ENCODE measurements at places on chromosomes 2 and 18.

- H3K36me3 ChIP-seq = no peaks in the 10 kb centered on the region
- H3K27me3 ChIP-seq = peaks cover 2% of the 10 kb centered on the region
- peaks cover 7% of the 10 kb centered on the region for H3K4me1 ChIP-seq
- H3K4me3 ChIP-seq = no peak overlapping the region
Observed at GRCh38 chr2:172929644-172930043, 146.0 kb upstream of the MAP3K20 start.

GRCh38 chr2:64203858-64204632 lies 59.8 kb upstream of the PELI1 start:
- peak; percentile 66 for DNase-seq
- H3K4me3 ChIP-seq = peak overlapping the region; percentile 27
- H3K36me3 ChIP-seq = no peaks in the 10 kb centered on the region
- peak overlapping the region; percentile 21 for H3K27ac ChIP-seq
- peaks cover 10% of the 10 kb centered on the region for H3K4me1 ChIP-seq

GRCh38 chr2:71609029-71609428 lies 155.7 kb downstream of the DYSF start:
- no peak overlapping the region for H3K4me3 ChIP-seq
- no peaks in the 10 kb centered on the region for H3K27me3 ChIP-seq
- H3K36me3 ChIP-seq = no peaks in the 10 kb centered on the region
- peaks cover 21% of the 10 kb centered on the region for H3K4me1 ChIP-seq
- DNase-seq = peak; percentile 68
- H3K27ac ChIP-seq = no peak overlapping the region

DNA sequence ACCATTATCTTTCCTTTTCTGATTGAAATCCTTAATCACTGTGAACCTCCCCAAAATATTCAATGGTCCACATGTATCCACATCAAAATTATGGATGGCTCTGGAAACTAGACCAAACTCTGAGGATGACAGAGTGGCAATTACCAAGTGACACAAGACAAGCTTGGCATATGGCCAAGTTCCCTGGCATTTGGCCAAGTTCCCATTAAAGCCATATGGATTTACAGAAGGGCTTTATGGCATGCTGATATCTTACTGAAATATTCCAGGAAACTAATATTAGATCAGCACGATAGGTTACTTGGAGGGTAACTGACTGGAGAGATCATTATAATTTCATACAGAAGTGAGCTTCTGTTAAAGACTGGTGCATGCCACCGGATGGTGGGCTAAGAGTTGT lies 21.9 kb upstream of the CERS6 start:
- H3K4me3 ChIP-seq = no peak overlapping the region
- no peaks in the 10 kb centered on the region for H3K36me3 ChIP-seq
- H3K27me3 ChIP-seq = no peaks in the 10 kb centered on the region
- no peak overlapping the region for H3K27ac ChIP-seq

DNA sequence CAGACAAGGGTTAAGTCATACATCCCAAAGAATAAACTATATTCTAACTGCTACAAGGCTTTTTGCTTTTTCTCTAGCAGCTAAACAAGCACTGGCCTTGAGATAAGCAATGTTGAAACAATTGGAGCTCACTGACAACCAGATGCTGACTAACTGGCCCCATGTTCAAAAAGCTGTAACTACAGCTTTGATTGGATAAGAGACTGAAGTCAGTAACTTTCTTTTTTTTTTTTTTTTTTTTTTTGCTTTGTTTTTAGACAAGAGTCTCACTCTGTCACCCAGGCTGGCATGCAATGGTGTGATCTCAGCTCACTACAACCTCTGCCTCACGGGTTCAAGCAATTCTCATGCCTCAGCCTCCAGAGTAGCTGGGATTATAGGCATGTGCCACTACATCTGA lies 45.4 kb upstream of the TMEM163 start:
- no peak overlapping the region for H3K27ac ChIP-seq
- no peaks in the 10 kb centered on the region for H3K27me3 ChIP-seq
- H3K36me3 ChIP-seq = no peaks in the 10 kb centered on the region
- DNase-seq = no peak
- no peak overlapping the region for H3K4me3 ChIP-seq

DNA sequence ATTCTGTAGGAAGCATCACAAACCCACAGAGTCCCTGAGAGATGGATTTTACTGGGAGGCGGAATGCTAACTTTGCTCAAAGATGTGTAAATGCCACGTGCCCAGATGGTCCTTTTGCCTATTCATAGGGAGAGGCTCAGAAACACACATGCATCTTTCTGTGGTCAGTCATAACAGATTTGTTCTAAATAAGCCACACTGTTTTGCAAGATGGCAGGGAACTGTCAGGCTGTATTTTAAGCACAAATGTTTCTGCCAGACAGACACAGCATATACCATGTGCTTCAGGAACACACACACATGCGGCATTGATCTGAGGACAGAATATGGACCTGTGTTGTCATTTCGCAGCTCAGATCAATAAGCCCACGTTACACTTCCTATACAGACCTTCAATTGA lies 312.0 kb downstream of the GPD2 start:
- H3K4me1 ChIP-seq = no peaks in the 10 kb centered on the region
- DNase-seq = no peak
- H3K27ac ChIP-seq = no peak overlapping the region
- H3K36me3 ChIP-seq = no peaks in the 10 kb centered on the region

DNA sequence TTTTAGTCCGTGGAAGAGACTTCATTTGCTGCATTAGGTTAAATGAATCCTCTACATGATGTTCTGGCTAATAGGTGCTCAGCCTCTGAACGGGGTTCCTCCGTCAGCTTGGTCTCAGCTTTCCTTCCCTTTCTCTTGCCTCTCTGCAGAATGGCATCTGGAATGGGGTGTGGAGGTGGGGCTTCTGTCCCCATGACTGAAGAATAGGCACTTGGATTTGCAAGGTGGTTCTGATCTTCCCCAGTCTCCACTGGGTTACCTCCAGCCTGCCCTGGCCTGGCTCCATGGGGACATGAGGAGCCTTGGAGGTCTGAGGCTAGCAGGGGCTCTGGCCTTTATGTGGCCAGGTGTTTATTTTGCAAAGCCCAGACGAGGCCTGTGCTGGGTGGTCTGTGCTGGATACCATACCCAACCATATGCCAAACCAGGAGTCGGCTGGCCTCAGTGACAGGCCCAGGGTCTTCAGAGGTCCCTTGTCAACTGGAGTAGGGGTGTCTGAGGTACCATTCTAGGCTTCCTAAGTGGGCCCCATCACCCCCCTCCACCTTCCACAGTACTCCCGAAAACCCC lies 28.2 kb upstream of the LAPTM4A start:
- H3K4me1 ChIP-seq = no peaks in the 10 kb centered on the region
- peaks cover 3% of the 10 kb centered on the region for H3K27me3 ChIP-seq
- DNase-seq = no peak

DNA sequence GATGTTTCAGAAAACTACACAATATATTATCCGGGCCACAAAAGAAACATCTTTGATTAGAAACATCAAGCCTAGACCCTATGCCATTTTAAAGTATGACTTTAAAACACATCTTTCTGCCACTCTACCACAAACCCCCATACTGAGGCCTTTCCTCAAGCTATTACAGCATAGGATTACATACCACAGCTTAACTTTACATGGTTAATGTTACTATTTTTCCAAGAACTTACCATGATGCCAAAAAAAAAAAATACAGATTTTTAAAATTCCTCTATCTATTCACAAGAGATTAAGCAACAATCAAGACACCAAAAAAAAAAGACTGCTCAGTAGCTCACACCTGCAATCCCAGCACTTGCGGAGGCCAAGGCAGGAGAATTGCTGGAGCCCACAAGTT lies 9.0 kb downstream of the NCKAP1 start:
- H3K4me3 ChIP-seq = no peak overlapping the region
- DNase-seq = no peak
- no peaks in the 10 kb centered on the region for H3K36me3 ChIP-seq
- H3K27ac ChIP-seq = no peak overlapping the region

DNA sequence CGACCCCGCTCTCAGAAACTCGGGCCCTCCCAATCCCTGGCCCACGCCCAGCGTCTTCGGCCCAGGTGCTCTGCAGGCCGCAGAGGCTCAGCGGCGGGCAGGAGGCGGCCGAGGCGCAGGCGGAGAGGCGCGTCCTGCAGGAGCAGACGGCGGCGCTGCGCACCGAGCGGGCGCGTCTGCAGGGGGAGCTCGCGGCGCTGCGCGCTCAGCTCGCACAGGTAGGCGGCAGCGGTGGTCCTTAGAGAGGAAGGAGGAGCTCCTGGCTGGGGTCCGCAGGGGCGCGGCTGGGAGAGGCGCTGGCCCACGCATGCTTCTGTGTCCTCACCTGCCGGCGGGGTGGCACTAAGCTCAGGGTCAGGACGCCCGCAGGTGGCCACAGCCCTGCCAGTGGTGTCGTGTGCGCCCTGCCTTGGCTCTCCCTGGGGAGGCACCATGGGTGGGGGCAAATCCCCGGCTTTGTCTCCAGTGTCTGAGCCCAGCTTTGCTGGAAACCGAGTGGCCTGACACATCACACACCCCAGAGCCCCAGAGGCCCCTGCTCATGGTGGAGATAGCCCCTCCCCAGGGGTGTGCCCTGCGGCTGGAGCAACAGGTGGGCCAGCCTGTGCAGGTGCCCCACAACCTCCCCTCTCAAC lies 14.9 kb upstream of the SNED1 start:
- no peak overlapping the region for H3K27ac ChIP-seq
- peak; percentile 56 for DNase-seq
- no peaks in the 10 kb centered on the region for H3K27me3 ChIP-seq
- no peaks in the 10 kb centered on the region for H3K36me3 ChIP-seq
- H3K4me1 ChIP-seq = peaks cover 14% of the 10 kb centered on the region

GRCh38 chr2:119734047-119734446 lies 25.7 kb upstream of the PTPN4 start:
- no peak overlapping the region for H3K4me3 ChIP-seq
- H3K36me3 ChIP-seq = no peaks in the 10 kb centered on the region
- no peak overlapping the region for H3K27ac ChIP-seq
- peaks cover 8% of the 10 kb centered on the region for H3K4me1 ChIP-seq
- H3K27me3 ChIP-seq = peaks cover 51% of the 10 kb centered on the region

GRCh38 chr18:48544661-48545415 lies 6.0 kb downstream of the CTIF start:
- no peaks in the 10 kb centered on the region for H3K27me3 ChIP-seq
- no peak overlapping the region for H3K27ac ChIP-seq
- H3K4me1 ChIP-seq = peaks cover 31% of the 10 kb centered on the region
- no peak overlapping the region for H3K4me3 ChIP-seq
- H3K36me3 ChIP-seq = no peaks in the 10 kb centered on the region
- no peak for DNase-seq

GRCh38 chr2:26649322-26649721 lies 8.2 kb upstream of the CIB4 start:
- H3K4me1 ChIP-seq = no peaks in the 10 kb centered on the region
- DNase-seq = no peak
- H3K4me3 ChIP-seq = no peak overlapping the region
- peaks cover 19% of the 10 kb centered on the region for H3K27me3 ChIP-seq
- H3K27ac ChIP-seq = no peak overlapping the region

DNA sequence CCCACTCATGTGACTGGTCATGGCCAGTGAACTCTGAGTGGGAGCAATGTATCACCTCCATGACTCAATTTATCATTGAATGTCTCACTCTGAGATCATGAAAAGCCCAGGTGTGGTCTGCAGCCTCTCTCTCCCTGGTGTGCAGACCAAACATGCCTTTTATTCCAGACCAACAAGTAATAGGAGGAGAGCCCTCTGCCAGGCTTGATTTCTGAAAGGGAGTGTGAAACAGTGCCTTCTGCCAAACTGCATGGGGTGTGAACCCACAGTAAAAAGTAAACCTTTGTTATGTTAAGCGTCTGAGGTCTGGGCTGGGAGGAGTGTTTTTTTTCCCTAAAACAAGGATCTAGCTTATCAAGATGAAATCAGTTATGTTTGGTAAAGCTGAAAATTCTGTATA lies 601.2 kb downstream of the ADCYAP1 start:
- no peaks in the 10 kb centered on the region for H3K36me3 ChIP-seq
- H3K4me3 ChIP-seq = no peak overlapping the region
- no peaks in the 10 kb centered on the region for H3K4me1 ChIP-seq
- H3K27me3 ChIP-seq = no peaks in the 10 kb centered on the region

DNA sequence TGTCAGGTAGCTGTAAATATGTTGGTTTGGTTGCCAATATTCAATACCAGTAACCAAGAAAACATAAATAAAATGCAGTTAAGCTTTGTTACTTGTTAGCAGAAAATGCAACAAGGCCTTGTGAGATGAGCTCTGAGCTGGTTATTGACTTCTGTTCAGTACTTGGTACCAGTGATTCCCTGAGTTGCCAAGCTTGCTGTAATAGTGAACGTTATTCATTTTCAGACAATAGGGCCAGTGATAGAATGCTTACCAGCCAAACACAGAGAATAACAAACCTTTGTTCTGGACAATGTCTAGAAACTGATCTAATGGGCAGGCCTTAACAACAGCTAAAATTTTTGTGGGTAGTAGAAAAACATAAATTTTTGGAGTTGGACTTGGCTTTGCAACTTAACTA lies 29.5 kb downstream of the RASGRP3 start:
- H3K36me3 ChIP-seq = no peaks in the 10 kb centered on the region
- peaks cover 3% of the 10 kb centered on the region for H3K4me1 ChIP-seq
- H3K27ac ChIP-seq = no peak overlapping the region

DNA sequence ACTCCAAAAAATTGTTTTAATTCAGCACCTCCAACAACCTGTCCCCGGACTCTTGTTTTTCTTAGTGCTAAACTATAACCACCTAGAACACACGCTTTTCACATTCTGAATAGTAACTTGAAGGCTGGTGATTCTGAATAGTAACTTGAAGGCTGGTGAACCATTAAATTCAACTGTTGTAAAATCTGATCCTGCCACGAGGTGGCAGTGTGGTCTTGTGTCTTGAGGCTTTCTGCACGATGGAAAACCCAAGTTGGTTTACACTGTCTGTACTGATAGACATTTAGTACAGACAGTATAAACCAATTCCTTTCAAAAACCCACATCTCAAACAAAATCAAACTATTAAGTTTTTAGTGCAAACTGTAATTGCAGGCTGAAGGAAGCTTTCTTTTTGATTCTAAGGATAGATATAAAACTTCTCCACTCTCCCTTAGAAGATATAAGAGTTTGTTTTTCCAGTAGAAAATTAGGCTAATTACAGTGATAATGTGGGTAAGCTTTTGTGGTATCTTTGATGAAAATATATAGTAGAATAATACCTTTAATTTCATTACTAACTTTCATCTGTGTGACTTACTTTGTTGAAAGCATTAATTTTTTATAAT lies 57.6 kb downstream of the VAPA start:
- H3K27ac ChIP-seq = no peak overlapping the region
- peaks cover 23% of the 10 kb centered on the region for H3K4me1 ChIP-seq
- peaks cover 2% of the 10 kb centered on the region for H3K27me3 ChIP-seq
- peak; percentile 81 for DNase-seq

GRCh38 chr2:45014016-45014702 lies 4.9 kb upstream of the SIX2 start:
- peak overlapping the region; percentile 40 for H3K4me3 ChIP-seq
- H3K27ac ChIP-seq = no peak overlapping the region
- H3K36me3 ChIP-seq = no peaks in the 10 kb centered on the region
- H3K27me3 ChIP-seq = peaks cover 97% of the 10 kb centered on the region
- DNase-seq = peak; percentile 53
- peaks cover 35% of the 10 kb centered on the region for H3K4me1 ChIP-seq

Data from common myeloid progenitor, CD34-positive (primary cell).